Left renal pelvis (tissue), 4 donors: ENCODE measurements at places on chromosomes 6 and 20.

DNA sequence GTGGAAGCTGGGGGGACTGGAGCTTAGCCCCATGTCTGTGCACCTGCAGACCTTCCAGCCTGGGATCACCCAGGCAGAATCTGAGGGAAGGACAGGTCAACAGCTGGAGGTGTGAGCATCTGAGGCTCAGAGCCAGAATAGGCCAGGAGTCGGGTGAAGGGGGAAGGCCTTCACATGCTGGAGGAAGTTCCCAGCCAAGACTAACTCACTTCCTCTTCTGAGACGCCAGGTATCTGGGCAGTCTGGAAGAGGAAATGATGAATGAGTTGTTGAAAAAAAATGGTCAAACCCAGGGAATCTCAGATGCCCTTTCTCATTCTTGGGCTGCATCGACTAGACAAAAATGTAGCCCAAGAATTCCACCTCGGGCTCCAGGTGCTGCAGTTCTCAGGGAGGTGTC is 73.6 kb upstream of the TIAM2 start:
- DNase-seq = no peak

DNA sequence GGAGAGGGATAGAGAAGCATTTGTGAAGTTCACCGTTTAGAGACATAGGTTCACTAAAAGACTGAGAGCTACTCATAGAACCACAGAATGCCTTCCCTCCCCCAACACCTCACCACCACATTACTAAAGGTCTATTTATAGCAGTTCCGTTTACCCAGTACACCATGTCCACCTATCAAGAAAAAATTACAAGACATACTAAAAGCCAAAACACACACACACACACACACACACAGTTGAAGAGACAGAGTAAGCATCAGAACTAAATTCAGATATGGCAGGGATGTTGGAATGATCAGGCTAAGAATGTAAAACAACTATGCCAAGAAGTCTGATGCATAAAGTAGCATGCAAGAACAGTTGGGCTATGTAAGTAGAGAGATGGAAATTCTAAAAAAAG is 52.3 kb downstream of the SLC22A3 start:
- no peak for DNase-seq

DNA sequence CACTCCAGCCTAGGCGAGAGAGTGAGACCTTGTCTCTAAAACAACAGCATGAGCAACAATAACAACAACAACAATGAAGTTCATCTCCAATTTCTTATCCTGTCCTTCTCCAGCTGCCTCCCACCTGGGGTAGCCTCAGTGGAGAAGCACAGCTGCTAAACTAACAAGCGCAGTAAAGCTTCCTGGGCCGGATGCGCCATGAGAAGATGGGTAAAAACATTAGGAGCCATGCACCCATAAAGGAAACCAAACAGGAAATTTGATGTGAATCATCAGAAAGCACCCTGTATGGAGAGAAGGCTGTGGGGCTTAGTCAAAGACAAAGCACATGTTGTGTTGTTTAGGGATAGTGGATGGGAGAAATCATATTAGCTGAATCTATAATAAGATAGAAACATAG is 61.1 kb upstream of the CCN6 start:
- no peak for DNase-seq

DNA sequence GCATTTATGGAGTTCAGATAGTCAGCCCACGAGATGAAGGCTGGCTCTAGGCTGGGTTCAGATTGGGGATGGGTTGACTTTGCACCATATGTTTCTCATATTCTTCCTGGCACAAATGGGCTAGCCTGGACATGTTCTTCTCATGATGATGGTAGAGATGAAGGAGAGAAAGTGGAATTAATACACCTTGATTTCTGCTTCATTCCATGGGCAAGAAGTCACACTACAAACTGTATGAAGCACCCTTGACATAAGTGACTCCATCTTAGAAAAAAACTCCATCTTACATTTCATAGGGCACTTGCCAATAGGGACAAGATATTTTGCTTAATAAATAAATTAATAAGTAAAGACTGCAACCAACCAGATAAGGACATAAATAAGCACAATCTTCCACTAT is 12.0 kb upstream of the CD83 start:
- DNase-seq = no peak

DNA sequence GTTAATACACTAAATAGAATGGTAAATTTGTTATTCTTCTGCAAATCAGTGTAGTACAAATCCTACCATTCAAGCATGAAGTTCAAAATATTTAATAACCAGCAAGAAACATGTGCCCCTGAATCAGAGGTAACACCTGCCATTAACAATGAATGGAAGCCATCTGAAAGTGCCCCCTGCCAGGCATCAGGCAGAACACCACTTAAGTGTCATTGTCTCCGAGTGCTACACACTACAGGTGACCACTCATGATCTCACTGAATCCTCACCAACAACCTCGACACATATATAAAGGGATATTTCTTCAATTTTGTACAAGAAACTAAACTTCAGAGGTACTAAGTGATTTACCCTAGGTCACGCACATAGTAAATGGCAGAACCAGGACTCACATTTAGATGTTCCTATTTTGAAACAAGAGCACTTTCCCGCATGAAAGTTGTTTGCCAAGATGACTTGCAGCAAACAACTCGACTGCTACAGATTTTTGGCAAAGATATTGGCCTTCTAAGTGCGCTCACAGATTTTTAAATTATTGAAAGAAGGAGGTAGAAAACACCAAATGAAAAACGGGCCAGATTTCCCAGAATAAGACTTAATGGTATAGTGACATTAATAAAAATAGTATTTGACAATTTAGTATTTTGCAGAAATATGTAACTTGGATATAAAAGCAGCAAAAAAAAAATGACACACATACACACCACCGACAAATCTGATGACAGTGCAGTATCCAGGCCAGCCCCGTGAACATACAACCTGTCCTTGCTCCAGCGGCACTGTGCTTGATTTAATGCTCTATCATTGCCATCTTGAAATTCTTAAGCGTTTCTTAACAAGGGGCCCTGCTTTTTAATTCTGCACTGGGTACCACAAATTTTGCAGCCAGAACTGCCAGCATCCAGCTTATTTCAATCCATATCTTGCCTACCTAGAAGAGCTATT is 274.5 kb downstream of the ALDH8A1 start:
- DNase-seq = no peak

GRCh38 chr6:136494710-136495109 is 55.5 kb downstream of the MAP7 start:
- no peak for DNase-seq

GRCh38 chr6:37979392-37980221 is 160.1 kb downstream of the ZFAND3 start:
- no peak for DNase-seq

GRCh38 chr6:112613410-112613809 is 266.3 kb downstream of the RFPL4B start:
- no peak for DNase-seq

DNA sequence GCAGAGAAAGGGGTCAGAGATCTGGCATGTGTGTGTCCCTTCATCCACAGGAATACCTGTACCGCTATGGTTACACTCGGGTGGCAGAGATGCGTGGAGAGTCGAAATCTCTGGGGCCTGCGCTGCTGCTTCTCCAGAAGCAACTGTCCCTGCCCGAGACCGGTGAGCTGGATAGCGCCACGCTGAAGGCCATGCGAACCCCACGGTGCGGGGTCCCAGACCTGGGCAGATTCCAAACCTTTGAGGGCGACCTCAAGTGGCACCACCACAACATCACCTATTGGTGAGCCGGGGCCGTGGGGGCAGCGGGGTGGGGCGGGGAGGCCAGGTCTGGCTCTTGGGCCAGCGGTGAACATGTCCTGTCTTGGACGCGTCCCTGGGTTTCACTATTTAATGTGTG is 1.1 kb downstream of the MMP9 start:
- DNase-seq = no peak

- no peak for DNase-seq
Measured at GRCh38 chr6:165222315-165223025, 86.9 kb downstream of the C6orf118 start.

DNA sequence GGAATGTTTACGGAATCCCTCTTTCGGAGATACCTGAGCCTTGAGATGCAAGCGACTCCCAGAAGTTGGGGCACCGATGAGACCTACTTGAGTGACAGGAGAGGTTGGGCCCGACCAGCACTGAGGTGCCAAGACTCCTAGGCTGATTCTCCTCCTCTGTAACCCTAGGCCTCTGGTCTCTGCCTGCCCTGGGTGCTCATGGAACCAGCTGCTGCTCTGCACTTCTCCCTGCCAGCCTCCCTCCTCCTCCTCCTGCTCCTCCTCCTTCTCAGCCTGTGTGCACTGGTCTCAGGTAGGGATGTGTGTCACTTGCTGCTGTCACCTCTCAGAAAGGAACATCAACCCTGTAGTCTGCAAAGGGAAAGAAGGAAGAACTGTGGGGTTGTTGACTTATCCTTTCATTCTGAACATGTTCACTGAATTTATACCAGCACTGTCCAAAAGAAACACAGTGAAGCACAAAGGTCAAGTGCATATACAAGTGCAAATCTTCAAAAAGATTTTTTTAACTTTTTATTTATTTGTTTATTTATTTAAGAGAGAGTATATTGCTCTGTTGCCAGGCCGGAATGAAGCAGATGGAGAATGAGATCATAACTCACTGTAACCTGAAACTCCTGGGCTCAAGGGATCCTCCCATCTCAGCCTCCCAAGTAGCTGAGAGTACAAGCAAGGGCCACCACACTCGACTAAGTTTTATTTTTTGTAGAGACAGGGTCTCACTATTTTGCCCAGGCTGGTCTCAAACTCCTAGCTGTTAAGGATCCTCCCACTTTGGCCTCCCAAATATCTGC is 913 bp downstream of the BTN2A2 start:
- DNase-seq = no peak

DNA sequence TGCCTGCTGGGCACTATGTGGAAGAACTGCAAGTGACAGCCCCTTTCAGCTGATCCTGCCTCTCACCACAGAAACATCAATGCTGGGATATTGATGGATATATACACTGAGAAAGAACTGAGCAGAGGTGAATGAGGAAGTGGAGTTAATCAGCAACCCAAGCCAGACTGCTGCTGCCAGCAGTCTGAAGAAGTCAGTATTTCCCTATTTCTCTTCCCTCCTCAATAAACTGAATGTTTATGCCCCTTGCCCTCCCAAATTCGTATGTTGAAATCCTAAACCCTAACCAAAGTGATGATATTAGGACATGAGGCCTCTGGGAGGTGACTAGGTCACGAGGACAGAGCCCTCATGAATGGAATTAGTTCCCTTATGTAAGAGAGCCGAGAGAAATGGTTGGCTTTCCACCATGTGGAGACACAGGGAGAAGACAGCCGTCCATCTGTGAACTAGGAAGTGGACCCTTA is 76.3 kb downstream of the CDK19 start:
- DNase-seq = no peak

DNA sequence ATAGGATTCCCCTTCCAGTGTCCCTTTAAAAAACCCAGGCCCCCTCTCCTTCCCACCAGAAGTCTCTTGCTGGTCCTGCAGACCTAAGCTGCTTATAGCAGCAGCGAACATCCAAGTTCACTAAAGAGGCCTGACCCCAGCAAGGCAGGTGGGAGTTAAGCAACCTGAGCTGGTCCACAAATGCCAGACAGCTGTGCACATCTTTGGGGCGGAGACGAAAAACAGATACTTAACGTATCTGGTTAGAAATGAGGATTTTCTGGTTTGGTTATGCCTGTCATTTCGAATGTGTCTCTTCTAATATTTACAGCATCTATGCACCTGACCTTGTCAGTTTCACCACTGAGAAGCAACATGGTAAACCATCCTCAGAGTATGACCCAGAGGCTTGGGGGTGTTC is 87.8 kb downstream of the SLC2A10 start:
- DNase-seq = no peak

GRCh38 chr20:44133424-44133823 is 53.6 kb downstream of the JPH2 start:
- no peak for DNase-seq

DNA sequence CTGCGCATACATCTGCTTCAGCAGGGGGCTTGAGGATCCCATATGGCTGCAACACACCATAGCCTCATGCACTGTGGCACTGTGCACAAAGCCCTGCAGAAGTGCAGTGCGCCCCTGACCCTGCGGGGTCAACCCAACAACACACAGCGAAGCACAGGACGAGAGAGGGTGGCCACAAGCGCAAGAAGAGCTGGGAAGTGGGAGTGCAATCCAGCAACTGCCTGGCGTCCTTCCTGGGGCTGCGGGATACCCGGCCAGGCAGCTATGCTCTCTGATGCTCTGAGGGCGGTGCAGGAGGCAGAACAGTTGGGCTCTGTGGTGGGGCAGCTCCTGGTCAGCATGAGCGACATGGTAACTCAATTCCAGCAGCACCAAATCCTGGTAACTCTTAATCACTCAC is 5.6 kb upstream of the ACSS1 start:
- no peak for DNase-seq

DNA sequence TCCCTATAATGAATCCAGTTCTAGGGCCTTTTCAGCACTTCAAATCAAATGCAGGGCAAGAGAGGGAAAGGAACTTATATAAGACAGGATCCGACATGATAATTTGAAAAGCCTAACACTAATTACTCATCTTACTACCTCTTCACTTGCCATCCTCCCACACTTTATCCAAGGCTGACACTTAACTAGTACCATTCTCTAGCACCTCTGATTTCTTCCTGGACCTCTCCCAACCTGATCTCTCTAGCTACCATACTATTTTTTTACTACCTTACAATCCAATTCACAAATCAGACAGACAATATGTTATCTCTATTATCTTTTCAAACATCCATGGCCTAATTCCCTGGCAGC is 50.4 kb downstream of the BTBD9 start:
- DNase-seq = no peak

- DNase-seq = no peak
Measured at GRCh38 chr6:56821005-56821432, 133.9 kb upstream of the BEND6 start.

GRCh38 chr6:17808609-17809008 is 101.9 kb upstream of the NUP153 start:
- DNase-seq = no peak

DNA sequence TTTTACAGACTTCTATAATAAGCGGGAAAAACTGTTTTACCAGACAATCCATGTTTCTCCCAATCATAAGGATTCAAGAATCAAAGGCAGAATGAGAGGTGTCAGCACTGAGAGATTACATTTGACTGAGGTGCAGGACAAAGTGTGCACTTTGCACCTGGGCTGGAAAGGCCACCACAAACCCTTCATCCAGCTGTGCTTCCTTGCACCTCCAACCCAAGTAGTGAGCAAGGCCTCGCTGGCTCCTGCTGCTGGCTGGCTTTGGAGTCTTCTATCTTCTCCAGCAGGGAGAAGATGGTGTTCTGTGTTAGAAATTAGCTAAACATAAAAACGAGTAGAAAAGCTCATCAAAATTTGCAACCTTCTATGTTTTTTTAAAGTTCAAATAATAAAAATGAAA is 77.7 kb downstream of the CHD6 start:
- DNase-seq = no peak
